ENCODE measurements at places on chromosomes 1 and 21.
A peak's percentile ranks its signal among the peaks of the same experiment; 100 is the strongest.

- DNase-seq: peak; percentile 3
Measured at GRCh38 chr21:28393279-28393678, 599.4 kb downstream of the LTN1 start.

GRCh38 chr1:198123133-198123532 lies 33.7 kb upstream of the NEK7 start:
- DNase-seq: no peak

GRCh38 chr1:59833991-59834390 lies 19.2 kb downstream of the HOOK1 start:
- DNase-seq: no peak

DNA sequence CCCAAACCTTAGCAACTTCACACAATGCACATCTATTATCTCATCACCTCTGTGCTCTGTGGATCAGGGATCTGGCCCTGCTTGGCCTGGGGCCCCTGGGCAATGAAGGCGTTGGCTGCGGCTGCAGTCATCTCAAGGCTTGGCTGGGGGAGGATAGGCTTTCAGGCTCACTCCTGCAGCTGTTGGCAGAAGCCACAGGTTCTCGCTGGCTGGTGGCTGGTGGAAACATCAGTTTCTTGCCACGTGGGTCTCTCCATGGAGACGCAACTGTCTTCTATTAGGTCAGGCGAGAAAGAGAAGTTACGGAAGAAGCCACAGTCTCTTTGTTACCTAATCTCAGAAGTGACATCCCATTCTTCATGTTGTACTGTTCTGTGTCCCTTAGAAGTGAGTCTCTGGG lies 3.6 kb upstream of the NPPA start:
- DNase-seq: no peak

GRCh38 chr1:184545601-184546000 lies 158.8 kb downstream of the C1orf21 start:
- no peak for DNase-seq

GRCh38 chr1:94228640-94229375 lies 8.6 kb downstream of the ARHGAP29 start:
- no peak for DNase-seq

DNA sequence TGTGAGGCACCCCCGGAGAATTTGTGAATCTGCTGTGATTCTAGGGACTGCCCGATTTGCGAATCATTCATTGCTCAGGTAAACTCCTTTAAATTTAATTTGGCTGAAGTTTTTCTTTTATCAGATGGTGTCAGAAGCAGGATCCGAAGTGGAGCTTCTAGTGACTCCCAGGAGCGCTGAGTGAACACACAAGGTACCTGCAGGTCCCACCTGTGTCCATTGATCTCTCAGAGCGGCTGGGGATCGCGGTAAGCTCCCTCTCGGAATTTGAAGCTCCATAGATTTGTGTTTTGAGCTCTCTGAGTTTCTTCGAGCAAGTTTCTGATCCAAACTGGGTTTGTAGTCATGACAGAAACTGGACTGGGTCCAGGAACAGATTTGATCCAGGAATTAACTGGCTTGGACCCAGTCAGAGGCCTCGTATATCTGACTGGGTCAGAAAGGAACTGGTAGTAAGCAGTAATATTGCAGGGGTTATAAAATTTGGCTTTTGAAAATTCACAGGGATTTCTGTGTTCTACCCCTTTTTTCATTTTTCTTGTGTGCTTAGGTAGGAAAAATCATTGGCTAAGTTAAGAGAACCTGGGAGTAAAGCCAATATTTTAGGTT lies 56.2 kb upstream of the EDEM3 start:
- no peak for DNase-seq
